Hematopoietic multipotent progenitor cell treated with erythropoietin and hydrocortisone succinate and interleukin-3 and kit ligand, for 8 days (in vitro differentiated cells): ENCODE measurements at places on chromosomes 2 and 18.

DNA sequence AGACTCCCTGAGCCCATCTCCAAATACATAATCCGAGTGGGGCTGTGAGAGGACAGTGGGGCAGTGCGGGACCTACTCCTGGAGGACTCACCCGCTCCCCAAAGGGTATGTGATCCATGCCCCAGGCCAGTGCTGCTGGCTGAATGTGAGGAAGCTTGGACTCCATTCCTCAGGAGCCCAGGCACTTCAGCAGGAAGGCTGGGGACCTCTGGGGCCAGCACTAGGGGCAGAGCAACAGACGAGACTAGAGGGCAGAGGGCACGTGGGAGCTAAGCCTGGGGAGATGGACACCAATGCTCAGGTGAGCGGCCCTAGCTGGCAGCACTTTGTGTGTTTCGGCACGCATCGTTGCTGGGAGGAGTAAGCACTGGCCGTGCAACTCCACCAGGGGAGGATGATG is 84.9 kb downstream of the MALT1 start:
- no peak for DNase-seq

DNA sequence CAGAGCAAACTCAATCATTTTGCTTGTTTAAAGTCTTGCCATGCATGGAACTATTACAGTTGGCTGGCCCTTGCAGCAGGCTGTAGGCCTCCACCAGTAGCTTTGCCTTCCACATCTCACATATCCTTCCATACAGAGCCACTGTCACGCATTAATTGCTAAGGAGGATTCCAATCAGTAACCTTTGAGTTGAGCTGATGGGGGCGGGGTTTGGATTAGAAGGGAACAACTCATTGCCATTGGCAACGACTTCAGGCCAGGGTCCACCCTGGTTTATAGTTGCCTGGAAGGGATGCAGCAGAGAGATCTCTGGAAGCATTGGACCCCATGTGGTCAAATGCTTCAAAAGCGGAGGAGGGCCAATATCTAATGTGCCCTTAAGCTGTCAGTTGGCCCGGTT is 63.3 kb upstream of the TTC39C start:
- no peak for DNase-seq

GRCh38 chr2:73053316-73054114 is 18.0 kb downstream of the SFXN5 start:
- no peak for DNase-seq

- DNase-seq, result peak; percentile 77
Measured at GRCh38 chr2:105294844-105295481, 34.6 kb downstream of the TGFBRAP1 start.

- no peak for DNase-seq
Measured at GRCh38 chr2:86019121-86019520, 86.6 kb downstream of the POLR1A start.
